ENCODE measurements at places on chromosomes 6 and 20. TPM values are rescaled to one million over a fixed set of nuclear protein-coding genes. Genes with fewer than 3 reads are reported as not detected.

Gene PTPRT
- total RNA-seq: not detected

Gene RAMACL
- 1.6 TPM for total RNA-seq

Gene OR2H2
- not detected for total RNA-seq

Gene ZNF311
- 3.8 TPM for total RNA-seq

Gene VIP
- total RNA-seq: under 0.01 TPM

Gene HLA-DQA2
- total RNA-seq: not detected

GRCh38 chr6:140784573-140784972, 1348.2 kb upstream of the GJE1 start:
- DNase-seq: peak; percentile 90

- peak; percentile 38 for DNase-seq
Observed at GRCh38 chr20:62143957-62144825, 622 bp downstream of the SS18L1 start.

GRCh38 chr6:3336859-3337515, 78.2 kb downstream of the PSMG4 start:
- DNase-seq: no peak

- no peak for DNase-seq
Observed at GRCh38 chr6:143687591-143687990, 9.8 kb downstream of the PHACTR2 start.

GRCh38 chr6:169843110-169843509, 91.7 kb downstream of the ERMARD start:
- DNase-seq: no peak

DNA sequence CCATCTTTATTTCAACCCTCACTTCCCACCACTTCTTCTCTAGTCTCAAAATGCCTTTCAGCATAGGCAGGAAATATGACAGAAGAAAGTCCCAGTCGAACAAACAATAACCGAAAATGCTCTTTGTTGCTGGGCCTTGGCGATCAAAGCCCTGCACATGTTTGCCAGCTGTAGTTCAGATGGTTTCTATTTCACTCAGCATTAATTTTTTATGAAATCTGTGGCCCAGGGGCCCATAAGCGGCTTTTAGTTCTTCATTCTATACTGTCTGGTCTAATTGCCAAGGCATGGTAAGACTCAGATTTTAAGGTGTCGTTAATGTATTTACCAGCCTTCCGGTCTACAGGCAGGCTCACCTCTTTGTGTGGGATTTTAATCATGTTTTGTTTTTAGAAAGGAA, 10.9 kb upstream of the F13A1 start:
- no peak for DNase-seq

GRCh38 chr6:89459501-89459900, 26.5 kb downstream of the ANKRD6 start:
- no peak for DNase-seq

- no peak for DNase-seq
Observed at GRCh38 chr20:60191014-60191413, 232.8 kb downstream of the CDH26 start.

DNA sequence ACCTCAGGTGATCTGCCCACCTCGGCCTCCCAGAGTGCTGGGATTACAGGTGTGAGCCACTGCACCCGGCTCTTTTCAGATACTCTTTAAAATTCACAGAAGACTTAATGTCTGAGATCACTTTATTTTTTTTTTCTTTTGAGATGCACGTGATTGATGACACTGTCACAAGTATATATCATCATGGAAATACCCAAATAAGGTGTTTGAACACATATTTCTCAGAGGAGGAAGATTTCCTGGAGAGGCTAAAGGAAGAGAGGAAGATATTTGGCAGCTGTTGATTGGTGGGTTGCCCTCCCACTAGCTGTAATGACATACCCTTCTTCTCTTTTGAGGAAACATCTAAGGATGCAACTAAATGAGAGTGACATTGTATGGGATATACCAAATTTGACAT, 225.9 kb upstream of the CITED2 start:
- DNase-seq: no peak

- DNase-seq: peak; percentile 33
Observed at GRCh38 chr6:128725271-128726233, 157.4 kb upstream of the LAMA2 start.

Data from bronchial epithelial cell (primary cell).